ENCODE measurements at places on chromosomes 5 and 9.

- no peak for DNase-seq
Measured at GRCh38 chr9:31702957-31703356, 681.5 kb upstream of the ACO1 start.

DNA sequence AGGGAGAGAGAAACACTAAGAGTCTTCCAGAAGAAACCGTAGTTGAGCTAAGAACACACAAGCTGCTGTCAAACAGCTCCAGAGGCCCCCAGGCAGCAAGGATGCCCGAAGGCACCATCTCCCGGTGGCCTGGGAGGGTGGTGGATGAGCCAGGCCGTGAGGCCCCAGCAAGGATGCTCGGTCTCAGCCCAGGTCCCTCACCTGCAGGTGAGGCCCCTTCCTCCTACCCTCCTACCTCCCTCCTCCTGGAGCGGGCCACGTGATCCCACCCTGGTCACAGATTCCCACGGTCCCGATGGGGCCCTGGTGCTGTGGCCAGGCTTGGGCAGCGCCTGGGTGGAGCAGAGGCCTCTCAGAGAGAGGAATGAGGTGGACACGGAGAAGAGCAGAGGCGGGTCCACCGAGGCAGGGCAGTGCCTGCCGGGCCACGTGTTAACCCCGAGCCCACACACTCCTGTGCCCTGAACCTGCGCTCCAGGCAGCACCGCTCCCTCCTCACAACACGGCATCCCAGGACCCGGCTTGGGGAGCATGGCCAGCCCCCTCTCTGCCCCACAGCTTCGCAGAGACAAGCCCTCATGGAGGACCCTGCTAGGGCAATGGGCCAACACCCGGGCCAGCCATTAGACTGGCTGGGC is 95.4 kb upstream of the SARDH start:
- no peak for DNase-seq

DNA sequence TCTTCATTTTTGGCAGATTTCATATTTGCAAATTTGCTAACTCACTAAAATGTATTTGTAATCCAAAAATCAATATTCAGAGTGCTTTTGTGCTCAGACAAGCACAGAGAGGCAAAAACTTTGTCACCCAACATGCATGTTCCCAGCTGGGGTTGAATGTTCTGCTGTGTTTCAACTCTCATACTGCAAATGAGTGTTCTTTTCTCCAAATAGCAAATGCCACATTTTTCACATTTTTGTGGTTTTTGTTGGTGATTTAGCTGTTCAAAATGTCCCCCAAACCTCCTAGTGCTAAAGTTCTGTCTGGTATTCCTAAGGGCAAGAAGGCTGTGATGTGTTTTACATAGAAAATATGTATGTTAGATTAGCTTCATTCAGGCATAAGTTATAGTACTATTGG is 87.3 kb upstream of the PCSK5 start:
- peak; percentile 71 for DNase-seq

DNA sequence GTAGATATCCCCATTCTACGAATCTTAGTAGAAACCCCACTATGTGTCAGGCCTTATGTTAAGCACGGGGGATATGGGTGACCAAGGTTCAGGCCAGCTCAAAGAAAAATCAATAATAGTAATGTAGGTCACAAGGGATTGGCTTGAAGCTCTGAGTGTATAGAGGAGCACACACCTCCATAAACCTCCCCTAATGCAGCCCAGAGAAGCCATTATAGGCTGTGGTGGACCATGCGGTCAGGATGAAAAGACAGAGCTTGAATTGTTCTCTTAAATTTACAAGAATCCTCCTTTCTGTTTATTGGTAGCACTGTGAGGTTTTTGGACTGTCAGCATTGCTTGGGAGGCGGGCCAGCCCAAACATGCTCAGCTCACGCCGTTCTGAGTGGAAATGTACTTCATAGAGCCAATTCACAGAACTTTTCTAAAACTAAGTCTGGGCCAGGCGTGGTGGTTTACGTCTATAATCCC is 9.1 kb downstream of the PDE6A start:
- no peak for DNase-seq

DNA sequence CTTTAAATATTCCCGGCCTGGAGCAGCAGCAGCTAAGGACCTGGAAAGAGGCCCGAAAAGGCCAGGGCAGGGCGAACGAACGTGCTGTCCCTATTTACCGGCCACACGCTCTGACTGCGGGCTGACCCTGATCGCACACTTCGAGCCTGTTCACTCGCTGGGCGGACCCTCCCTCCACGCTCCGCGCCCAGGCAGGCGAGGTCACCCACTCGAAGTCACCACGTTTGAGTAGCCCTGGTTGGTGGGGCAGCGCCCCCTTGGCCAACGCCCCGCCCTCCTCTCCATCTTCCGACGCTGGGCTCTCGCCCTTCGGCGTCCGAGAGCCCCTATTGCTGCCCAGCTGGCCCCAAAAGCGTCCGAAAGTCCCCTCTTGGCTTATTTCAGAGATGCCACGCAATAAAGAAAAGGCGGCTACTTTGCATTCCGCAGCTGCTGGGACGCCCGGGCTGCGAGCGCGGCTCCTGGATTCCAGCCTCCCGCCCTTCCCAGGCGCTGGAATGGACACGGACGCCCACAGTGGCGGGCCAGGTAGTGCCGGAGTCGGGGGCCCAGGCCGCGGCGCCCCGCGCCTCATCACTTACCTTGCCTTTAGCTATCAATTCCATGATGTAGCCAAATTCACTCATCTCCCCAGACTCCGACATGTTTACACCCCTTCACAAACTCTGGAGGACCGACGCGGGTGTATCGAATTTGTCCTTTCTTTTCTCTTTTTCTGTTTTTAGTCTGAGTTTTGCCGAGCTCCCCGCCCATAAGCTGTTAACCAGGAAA is 9.9 kb upstream of the TRIM36 start:
- DNase-seq: no peak

DNA sequence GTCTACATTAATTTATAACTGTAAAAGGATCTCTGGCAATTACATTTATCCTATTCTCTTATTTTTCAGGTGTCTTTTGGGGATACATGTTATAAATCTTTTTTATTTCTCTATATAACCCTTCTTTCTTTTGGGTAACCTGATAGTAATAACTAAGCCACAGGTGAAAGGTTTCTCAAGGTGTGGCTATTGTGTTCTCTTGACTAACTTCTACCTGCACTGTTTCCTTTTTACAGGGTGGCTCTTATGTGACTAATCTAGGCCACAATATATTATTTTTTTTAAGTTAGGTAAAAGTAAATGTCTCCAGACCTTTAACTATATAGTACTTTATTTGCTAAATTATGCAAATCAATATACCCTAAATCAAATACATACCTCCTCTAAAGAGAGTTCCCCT is 193.2 kb downstream of the EFNA5 start:
- DNase-seq: no peak

GRCh38 chr5:112208699-112209615 is 210.1 kb downstream of the EPB41L4A start:
- no peak for DNase-seq

Measured in fibroblast of mammary gland (primary cell).